Stimulated activated CD4-positive, alpha-beta T cell treated with anti-CD3 and anti-CD28 coated beads, TNF-alpha, amount 100 ng/mL, for 4 hours (primary cell): ENCODE measurements at places on chromosomes 16 and 17.
A peak's percentile ranks its signal among the peaks of the same experiment; 100 is the strongest.

- peak; percentile 7 for DNase-seq
These were observed 542 bp downstream of the SLC39A11 start for GRCh38 chr17:73091770-73092522.

- no peak for DNase-seq
These were observed 68.9 kb downstream of the ABCC6 start for GRCh38 chr16:16154281-16154951.

GRCh38 chr17:36475346-36475970 is 11.0 kb upstream of the ZNHIT3 start:
- DNase-seq: no peak

DNA sequence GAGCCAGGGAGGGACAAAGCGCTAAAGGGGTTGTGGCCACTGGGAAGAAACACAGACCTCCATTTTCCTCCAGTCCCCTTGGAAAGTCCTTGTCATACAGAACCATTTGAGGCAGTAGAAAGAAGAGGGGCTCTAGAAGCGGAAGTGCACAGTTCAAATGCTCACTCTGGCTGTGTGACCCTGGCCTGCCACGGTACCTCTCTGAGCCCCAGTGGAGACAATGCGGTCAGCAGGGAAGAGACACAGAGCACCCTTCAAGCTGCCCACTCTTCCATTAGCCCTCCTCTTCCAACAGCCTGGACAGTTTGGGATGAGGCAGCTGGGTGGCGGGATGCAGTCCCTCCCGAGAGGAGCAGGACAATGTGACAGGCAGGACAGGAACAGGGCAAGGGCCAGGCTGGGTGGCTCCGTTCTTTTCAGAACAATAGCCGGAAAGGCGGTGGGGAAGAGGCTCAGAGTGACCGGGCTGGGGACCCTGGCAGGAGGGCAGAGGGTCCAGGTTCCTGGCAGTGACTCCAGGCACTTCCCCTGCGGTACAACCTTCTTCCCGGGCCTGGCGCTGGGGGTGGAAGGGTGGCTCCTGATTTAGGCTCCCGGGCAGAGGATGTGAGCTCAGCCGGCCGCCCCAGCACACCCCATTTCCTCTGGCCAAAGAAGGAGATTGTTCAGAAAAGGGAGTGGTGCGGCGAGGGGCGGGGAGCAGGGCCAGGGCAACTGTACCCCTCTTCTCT is 5.6 kb downstream of the CASKIN2 start:
- no peak for DNase-seq

GRCh38 chr16:4523686-4524085 is 14.9 kb downstream of the CDIP1 start:
- no peak for DNase-seq

- no peak for DNase-seq
These were observed 56.3 kb upstream of the SMIM36 start for GRCh38 chr17:55567240-55568214.

GRCh38 chr17:4582691-4583090 is 1.6 kb upstream of the SMTNL2 start:
- DNase-seq: no peak

- DNase-seq: no peak
These were observed 9.2 kb downstream of the FSCN2 start for GRCh38 chr17:81537343-81537855.

GRCh38 chr16:53089434-53090285 is 34.9 kb downstream of the CHD9 start:
- no peak for DNase-seq

DNA sequence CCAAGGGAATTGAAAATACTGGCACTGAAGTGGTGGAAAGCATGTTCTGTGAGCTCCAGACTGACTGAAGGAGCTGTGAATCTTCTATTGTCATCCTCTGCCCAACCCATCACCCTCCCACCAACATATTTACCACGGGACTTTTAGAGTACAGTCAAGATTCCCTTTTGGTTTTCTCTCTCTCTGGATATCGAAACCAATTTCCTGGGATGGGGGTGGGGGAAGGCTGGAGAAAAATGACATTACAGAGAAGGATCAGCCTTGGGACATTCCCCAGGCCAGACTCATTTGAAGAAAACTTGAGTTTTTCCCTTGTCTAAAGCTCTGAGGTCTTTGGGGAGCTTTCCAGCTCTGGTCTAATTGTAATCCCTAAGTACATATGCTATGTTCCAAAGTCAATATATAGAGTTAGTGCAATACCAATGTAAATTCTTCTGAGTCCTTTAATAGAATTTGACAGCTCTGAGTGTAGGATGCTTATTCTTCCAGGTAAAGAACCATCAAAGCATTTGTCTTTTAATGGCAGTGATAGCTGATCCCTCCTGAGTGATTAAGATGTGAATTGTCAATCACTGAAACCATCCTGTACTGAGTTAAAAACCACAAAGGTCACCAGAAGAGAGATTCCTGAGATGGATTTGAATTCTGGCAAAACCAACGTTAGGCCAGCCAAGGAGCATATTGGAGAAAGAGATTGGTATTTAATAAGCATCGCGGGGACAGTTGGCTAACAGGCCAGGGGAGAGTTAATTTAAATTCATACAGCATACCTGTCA is 48.8 kb upstream of the CCL1 start:
- no peak for DNase-seq

DNA sequence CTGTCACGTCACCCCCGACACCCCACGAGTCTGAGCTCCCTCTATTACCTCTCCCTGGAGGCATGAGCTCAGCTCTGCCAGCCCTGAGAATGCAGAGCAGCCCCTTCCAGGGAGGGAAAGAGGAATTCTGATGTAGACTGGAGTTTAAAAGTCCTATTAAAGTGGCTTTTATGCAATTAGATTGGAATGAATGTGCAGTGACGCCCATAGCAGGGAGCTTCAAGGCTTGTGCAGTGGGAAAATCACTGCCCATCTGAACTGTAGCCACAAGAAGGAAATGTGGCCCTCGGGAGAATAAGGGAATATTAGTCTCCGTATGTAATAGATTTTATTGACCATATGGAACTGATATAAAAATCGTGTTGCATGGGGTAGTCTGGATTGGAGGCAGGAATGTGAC is 66.9 kb downstream of the ZNF423 start:
- DNase-seq: no peak

- no peak for DNase-seq
These were observed 13.3 kb upstream of the SPOP start for GRCh38 chr17:49691086-49691676.

DNA sequence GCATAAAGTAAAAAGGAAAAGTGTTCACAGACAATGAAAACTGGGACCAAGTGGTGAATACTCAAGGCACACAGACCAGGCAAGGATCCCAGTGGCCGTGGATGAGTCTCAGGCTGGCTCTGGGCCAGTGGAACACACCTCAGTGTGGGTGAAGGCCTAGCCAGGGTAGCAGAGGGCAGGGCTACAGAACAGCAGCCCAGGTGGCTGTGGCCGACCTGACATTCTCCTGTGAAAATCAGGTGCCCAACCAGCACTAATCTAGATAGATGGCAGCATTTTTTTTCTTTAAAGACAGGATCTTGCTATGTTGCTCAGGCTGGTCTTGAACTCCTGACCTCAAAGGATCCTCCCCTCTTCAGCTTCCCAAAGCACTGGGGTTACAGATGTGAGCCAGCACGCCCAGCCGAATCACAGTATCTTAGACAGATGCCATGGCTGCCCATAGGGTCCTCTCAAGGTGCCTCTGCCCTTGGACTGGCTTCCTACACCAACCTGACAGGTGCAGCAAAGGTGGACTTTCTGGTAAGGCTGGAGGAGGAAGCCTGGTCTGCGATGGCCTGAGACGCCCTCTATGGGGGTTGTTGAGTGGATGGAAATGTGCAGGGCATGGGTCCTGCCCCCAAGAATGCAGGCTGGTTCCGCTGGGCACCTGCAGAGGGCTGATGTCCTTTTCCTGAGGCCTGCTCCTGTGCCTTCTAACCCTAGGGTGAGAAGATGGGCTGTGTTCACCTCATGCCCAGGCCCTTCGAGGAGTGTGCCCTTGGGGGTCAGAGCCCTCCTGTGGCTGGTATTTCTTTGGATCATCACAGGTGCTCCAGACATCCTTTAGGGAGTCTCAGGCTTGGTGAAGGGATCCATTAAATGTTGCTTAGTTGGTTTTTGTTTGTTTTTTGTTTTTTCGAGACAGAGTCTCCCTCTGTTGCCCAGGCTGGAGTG is 3.8 kb upstream of the P4HB start:
- DNase-seq: no peak

DNA sequence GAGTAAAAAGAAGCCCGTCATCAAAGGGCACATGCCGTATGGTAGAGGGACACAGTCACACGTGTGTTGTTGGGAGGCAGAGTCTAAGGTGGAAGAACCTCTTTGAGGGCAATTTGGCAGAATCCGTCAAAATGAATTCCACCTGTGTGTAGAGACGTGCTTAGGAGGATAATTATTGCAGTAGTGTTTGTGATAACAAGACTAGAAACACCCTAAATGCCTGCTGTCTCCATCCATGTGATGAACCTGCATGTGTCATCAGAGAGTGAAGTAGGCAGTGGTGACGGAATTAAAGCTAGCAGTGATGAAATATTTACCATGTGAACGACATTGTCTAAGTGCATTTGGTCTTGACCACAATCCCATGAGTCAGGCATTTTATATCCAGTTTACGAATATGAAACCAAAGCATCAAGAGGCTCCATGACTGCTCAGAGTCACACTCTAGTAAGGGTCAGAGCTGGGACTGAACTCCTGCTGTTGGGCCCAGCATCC is 61.3 kb upstream of the ADORA2B start:
- no peak for DNase-seq

- no peak for DNase-seq
These were observed 502.8 kb upstream of the KIF2B start for GRCh38 chr17:53319947-53320346.

DNA sequence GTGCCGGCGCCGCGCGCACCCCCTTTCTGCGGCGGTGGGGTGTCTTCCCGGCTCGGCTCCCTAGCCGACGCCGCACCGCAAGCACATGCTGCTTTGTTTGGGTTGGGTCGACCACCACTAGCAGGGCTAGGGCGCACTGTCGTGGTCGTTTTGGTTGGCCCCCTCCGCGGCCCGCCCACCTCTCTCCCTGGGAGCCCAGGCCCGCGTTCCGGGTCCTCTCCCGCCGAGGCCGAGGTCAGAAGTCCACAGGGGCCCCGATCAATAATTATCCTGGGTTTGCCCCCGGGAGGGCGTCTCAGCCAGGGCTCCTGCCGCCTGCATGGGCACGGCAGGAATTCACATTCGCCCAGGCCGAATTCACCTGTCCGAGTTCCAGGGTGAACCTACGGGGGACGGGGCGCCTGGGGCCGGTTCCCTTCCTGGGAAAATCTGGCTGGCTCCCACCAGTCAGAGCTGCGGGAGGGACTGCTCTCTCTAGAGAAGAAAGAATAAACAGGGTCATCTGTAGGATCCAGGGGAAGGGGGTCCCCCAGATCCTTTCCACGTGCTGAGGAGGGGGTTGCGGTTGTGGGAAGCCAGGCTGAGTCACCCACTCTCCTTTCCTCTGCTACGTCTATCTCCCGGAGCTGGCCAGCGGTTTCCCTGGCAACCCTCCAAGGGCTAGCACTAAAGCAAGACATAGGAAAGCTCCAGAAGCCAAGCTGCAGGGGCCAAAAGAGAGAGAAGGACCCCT is 584 bp upstream of the STAT5B start:
- no peak for DNase-seq

DNA sequence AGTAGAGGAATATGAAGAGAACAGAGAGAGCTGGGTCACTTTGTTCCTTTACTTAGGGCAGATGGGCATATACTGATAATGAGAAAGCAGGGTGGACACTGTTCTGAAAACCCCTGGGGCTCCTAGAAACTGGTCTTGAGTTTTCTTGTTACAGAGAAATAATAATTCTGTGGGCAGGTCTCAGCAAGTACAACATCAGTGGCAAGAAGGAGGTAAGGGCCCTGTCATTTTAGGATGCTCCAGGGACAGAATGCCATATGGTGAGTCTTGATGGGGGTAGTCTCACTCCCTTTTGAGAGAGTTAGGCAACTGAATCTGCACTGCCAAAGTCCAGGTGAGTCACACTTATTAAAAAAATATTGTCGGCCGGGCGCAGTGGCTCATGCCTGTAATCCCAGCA is 102.3 kb downstream of the KCNJ2 start:
- no peak for DNase-seq

- no peak for DNase-seq
These were observed 37.7 kb upstream of the TOX3 start for GRCh38 chr16:52584354-52585320.
